ENCODE measurements at places on chromosomes 5 and 9.

DNA sequence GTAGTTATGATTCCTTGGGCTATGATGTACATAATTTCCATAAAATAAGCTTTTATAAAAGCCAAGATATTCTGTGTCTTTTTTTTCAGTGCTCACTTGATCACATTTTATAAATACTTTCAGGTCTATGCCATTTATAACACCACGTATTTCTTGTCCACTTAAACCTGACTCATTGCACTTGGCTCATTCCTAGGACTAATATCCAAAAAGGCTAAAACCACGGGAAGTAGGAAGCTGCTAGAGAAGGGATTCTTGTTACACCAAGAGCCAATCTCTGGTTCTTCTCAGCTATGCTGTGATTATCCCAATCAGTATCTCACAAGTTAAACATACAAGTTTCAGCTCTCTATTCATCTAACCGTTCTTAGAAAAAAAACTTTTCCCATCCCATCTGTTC, 80.4 kb upstream of the CDH6 start:
- no peak for DNase-seq

DNA sequence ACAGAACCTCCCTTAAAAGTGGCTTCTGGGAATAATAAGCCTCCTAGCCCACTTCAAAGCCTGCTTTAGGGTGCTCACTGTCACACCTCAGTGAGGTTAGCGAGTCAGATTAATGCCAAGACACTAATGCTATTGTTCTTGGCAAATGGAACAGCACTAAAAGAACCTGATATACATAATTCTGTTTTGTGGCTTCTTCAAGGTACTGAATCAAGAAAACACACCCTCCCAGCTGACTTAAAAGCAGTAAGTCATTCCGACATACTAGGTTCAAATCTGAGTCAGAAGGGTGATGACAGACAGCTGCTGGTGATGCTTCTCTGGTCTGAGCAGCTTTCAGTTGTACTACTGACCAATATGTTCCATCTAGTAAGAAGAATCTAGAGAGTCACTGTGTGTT, 121.6 kb downstream of the OXCT1 start:
- DNase-seq, result no peak

DNA sequence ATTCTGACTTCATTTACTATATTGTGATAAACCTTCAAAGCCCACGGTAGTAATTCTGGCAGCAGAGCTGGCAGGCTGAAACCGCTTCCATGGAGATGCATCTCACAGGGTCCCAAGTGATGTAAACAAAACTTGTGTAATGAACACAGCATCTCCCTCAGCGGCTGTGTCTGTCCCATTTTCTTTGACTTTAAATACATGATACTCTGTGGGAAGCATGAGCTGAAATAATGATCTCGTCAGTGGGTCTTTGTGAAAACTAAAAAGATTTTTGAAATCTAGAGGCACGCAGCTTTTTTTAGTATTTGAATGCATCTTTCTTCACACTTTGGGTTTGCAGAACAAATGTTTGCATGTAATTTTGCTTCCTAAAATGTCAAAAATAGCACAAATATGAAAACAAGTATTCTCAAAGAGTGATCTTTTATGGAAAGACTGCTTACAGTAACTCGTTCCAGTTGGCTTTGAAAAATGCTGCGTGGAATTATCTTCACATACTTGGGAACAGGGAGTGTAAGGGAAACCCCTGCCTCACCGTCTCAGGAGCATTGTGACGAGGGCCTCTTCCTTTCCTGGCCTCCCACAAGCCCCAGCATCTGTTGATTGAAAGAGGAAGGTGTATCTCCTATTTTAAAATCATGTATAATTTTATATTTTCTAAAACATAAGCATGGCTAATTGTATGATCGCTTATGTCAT, 18.1 kb upstream of the LPCAT1 start:
- DNase-seq, result no peak

GRCh38 chr5:10668697-10669096, 92.3 kb downstream of the DAP start:
- DNase-seq, result no peak

- DNase-seq, result no peak
Observed at GRCh38 chr9:35636135-35636876, 14.4 kb downstream of the SIT1 start.

DNA sequence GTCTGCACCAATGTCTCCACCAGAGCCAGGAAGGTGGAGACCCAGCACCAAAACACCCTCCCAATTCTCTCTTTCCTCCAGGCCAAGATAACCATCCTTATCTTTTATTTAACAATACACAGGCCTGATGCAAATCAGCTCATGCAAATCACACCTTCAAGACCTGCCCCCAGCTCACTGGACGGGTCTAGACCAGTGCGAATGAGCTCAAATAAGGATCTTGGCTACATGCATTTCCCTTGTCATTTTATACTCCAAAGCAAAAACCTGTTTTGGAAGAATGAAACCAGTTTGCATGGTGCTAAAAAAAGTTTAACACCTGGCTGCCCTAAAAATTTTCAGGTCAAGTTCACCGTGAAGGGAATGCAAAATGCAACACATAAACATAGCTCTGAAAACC, 31.9 kb upstream of the DAPK1 start:
- no peak for DNase-seq

Data from SJSA1 (cell line).